Mucosa of descending colon (tissue), 3 donors: ENCODE measurements at places on chromosomes 16 and 17.

DNA sequence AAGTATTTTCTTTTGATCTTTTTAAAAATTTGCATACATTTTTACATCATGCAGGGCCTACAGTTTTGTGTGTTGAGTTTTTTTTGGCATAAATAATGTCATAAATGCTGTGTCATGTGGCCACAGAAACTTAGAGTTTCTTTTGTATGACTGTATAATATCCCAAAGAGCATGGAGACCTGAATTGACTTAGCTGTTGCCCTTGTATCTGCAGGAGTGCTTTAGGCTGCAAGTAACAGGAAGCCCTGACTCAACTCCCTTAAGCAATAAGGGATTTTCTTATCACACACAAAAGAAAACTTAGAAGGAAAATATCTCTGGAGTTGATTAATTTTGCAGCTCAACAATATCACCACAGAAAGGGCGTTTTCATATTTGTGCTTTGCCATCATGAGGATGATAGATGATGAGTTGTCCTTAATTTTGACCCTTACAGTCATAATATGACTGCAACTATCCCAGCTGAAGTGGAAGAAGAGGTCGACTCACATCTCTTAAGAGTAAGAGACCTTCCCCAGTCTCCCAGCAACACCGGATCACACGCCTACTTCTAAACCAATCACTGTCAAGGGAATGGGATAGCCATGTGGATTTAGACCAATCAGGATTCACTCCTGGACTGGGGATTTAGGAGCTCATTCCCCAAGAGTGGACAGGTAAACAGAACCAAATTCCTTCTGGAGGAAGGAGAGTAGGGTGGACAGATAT lies 138.9 kb downstream of the GSG1L start:
- DNase-seq = no peak

- DNase-seq = no peak
Measured at GRCh38 chr17:21218101-21218500, 4.1 kb upstream of the TMEM11 start.

GRCh38 chr16:29664091-29664921 lies 1.3 kb downstream of the SPN start:
- peak; percentile 69 for DNase-seq

- no peak for DNase-seq
Measured at GRCh38 chr16:65120461-65120830, 1.4 kb downstream of the CDH11 start.

DNA sequence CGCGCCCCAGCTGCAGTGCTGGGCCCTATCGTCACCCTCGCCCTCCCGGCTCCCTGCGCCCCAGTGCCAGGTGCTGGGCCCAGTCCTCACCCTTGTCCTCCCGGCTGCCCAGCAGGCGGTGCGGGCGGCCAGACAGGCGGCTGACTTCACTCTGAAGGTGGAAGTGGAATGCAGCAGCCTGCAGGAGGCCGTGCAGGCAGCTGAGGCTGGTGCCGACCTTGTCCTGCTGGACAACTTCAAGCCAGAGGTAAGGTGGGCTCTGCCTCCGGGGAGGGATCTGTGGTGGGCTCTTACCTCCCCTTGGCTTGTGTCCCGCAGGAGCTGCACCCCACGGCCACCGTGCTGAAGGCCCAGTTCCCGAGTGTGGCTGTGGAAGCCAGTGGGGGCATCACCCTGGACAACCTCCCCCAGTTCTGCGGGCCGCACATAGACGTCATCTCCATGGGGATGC lies 17.9 kb downstream of the QPRT start:
- no peak for DNase-seq

- DNase-seq = no peak
Measured at GRCh38 chr17:13978478-13978877, 90.8 kb upstream of the COX10 start.

DNA sequence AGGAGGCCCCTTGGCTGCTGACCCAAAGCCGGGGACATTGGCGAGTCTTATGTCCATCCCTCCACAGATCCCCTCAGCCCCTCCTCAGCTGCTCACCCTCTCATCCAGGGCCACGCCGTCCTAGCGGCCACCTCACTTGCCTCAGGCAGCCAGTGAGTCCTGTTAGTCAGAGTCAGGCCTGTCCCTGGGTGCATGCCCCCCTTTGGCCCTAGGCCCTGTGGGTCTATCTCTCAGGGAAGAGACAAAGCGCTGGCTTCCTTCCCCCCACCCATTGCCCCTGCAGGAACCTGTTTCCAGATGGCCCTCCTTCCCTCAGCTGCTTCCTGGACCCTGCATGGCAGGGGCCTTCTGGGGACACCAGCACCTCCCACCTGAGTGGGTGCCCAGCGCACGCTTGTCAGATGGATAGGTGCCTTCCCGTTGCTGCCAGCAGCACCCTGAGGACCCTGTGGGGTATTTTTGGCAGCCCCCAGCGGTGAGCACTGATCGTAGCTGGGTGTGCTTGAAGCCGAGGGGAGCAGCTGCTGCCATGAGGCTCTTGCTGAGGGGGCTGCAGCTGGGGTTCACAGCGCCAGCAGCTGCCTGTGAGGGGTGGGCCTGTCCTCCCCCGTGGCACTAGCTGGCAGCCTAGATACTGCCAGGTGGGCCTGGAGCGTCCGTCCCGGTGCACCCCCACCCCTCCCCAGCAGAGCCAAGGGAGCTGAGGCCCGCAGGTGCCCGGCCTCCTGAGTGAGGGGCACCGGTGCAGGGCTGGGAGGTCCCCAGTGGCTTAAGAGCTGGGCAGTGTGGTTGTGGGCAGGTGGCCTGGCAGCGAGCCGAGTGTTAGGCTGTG lies 8.4 kb downstream of the DBNDD1 start:
- DNase-seq = no peak

GRCh38 chr17:76714822-76715495 lies 4.2 kb upstream of the MXRA7 start:
- peak; percentile 69 for DNase-seq

GRCh38 chr17:28878981-28879380 lies 18.6 kb downstream of the FLOT2 start:
- no peak for DNase-seq

DNA sequence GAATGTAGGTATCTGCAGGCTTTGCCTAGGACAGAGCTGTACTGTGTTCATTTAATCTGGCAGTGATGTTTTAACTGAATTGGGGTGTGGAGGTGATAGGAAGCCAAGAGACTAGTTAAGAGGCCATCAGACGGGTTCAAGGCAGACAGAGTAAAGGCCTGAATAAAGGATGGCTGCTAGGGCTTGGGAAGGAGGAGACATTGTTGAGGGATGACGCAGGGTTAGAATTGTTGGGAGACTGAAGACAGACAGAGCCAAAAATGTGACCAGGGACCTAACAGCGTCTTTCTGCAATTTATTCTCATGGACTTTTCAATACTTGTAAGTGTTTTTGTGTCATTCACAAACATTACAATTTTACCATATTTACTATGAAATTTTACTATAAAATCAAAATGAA lies 48.6 kb upstream of the MYH10 start:
- DNase-seq = no peak
